Upper lobe of right lung (tissue), 1 donor: ENCODE measurements at places on chromosomes 1 and 21. TPM values are rescaled to one million over a fixed set of nuclear protein-coding genes. Genes with fewer than 3 reads are reported as not detected.

DNA sequence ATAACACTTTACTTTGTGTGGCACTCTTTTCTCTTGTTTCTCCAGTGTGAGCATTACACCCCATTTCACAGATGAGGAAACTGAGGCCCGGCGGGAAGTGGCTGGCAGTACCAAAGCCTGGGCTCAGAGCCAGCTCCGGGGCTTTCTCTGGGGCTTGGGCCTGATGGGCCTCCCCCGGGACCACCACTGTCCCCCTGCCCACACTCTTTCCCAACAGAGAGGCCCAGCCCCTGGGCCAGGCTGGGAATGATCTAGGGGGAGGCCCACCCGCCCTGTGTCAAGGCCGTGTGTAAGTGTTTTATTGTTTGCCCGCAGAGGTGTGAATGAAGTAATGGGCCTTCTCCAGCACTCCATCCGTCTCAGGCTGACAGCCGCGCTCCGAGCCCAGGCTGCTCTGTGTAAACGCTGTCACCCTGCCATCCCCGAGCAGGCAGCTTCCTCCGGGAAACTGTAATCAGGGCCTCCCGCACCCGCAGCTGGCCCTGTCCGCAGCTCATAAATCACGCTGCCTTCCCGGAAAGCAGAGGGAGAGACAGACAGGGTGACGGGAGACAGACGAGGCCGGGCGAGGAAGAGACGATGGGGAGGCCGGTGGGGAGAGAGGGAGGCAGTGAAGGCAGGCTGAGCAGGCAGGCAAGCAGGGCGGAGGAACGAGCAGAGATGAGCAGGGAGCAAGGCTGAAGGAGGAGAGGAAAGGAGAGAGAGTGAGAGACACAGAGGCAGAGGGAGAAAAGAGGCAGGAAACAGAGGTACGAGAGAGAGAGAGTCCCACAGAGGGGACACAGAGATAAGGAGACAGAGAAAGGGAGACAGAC lies 109.7 kb upstream of the ZBTB40 start:
- DNase-seq = no peak

- no peak for DNase-seq
Measured at GRCh38 chr1:101967871-101968270, 28.9 kb downstream of the OLFM3 start.

Gene TLR5
- 22.3 TPM for total RNA-seq

GRCh38 chr1:52636721-52637695 lies 4.0 kb downstream of the SHISAL2A start:
- DNase-seq = no peak

DNA sequence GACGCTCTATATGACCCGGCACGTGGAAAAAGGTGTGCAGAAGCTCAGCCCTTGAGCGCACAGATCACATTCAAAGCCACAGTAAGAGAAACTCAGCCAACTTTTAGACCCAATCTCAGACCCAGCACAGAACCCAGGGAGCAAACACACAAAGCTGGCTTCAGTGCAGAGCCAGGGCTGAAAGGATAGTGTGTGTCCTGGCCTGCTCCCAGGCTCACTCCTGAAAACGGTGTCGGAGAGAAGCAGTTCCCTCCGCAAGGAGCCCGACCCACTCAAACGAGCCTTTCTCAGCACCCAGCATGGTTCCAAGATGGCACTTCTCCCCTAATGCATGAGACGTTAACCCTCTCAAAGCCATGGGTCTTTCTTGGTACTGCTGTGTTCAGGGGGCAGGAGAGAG lies 39.6 kb downstream of the CASZ1 start:
- no peak for DNase-seq

- no peak for DNase-seq
Measured at GRCh38 chr1:160486453-160486852, 36.6 kb downstream of the SLAMF6 start.

Gene KDF1
- 10.5 TPM for total RNA-seq

Gene ACTN2
- 2.8 TPM for total RNA-seq

- DNase-seq = no peak
Measured at GRCh38 chr1:39354572-39354971, 136.9 kb upstream of the BMP8A start.

- DNase-seq = no peak
Measured at GRCh38 chr1:225608014-225608796, 44.7 kb downstream of the ENAH start.

- DNase-seq = no peak
Measured at GRCh38 chr1:40844887-40845878, 17.0 kb downstream of the CITED4 start.

Gene CENPL
- total RNA-seq = 4.3 TPM

GRCh38 chr1:169115891-169116585 lies 9.5 kb downstream of the ATP1B1 start:
- peak; percentile 80 for DNase-seq

Gene ITLN2
- 44.1 TPM for total RNA-seq

GRCh38 chr1:30300669-30301068 lies 422.7 kb downstream of the MATN1 start:
- no peak for DNase-seq

Gene IL23R
- 0.20 TPM for total RNA-seq

DNA sequence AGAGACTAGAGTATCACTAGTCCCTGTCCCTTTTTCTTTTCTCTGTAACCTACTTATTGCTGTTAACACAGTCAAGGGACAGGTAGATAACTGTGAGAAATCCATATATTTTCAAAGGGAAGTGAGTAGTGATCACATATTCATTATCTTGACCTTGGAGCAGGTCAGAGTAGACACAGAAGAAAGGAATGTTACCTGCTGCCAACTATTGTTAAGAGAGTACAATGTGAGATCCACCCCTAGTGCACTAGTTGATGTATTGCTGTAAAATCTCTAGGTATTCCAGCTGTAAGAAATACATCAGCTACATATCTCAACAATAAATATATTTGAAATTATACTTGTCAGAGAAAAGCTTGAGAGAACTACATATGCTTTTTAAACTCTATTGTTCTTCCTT lies 68.7 kb upstream of the ADGRL2 start:
- DNase-seq = no peak

Gene UMODL1
- 0.49 TPM for total RNA-seq

GRCh38 chr1:24149866-24150233 lies 6.9 kb upstream of the IL22RA1 start:
- no peak for DNase-seq

Gene ARHGAP30
- total RNA-seq = 38.0 TPM

- peak; percentile 91 for DNase-seq
Measured at GRCh38 chr1:184805667-184806295, 51.1 kb upstream of the EDEM3 start.

Gene TEDDM1
- not detected for total RNA-seq

DNA sequence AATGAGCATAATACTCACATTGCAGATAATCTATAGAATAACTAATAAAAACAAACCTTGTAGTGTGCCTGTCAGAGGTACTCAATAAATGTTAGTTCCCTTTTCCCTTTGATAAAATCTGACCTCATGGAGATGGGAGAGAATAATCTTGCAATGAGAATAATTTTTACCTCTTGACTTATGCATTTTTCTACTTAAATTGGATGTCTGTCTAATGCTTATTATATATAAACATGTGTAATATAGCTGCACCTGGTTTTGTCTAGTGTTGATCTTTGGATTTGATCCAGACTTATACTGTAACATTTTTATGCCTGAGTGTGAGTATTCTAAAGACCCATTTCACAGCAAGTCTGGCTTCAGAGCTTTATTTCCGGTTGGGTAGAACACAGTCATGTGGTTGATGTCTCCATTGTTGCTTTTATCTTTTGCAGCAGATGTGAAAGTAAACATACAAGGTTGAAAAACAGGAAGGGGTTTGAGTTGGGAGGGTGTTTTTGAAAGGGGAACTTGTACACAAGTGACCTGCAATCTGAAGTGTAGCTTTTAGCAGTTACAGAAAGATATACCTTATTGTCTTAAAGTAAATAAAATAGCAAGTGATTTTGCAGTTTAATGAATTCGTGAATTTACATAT lies 12.4 kb downstream of the EPB41 start:
- no peak for DNase-seq

DNA sequence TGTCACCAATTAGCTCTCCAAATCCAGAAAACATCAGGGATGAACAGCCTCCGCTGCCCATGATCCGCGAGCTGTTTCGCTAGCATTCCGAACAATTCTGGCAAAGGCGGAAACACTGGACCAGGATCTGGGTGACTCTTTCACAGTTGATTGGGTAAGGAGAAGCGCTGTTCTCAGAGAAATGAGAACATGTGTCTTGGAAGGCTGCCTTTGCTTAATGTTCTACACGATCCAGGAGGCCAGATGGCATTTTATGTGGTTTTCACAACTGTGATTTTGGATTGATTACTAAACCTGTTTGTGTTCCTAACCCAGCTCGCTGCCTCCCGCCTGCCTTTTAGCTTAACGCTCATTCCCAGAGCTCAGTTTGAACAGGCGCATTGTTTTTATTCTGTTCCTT lies 144.0 kb downstream of the KIF26B start:
- DNase-seq = no peak

GRCh38 chr1:204349602-204350001 lies 10.1 kb downstream of the PLEKHA6 start:
- DNase-seq = no peak

- DNase-seq = no peak
Measured at GRCh38 chr21:37176716-37177115, 90.4 kb downstream of the VPS26C start.

DNA sequence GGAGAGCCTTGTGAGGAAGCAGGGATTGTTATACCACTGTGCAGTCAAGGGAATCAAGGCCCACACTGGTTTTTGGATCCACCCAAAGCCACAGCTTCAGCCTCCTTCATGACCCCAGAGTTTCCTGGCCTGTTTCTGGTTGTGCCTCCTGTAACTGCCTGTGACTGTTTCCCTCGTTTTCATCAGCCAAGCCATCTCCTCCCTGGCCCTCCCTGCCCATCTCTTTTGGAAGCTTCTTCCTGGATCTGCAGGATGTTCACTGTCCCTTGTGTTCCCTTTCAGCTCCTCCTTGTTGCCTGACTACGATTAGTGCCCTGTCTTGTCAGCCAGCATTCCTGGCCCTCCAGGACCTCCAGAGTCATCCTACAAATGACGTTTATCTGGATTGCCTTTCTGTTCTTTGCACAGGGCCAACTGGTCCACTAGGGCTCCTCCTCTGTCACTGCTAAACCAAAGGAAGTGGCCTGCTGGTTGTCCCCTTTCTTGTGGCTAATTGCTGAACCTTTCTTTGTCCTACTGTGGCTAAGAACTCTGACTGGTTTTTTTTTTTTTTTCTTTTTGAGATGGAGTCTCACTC lies 17.9 kb downstream of the SFT2D2 start:
- DNase-seq = no peak

Gene FCRL2
- total RNA-seq = 0.20 TPM

DNA sequence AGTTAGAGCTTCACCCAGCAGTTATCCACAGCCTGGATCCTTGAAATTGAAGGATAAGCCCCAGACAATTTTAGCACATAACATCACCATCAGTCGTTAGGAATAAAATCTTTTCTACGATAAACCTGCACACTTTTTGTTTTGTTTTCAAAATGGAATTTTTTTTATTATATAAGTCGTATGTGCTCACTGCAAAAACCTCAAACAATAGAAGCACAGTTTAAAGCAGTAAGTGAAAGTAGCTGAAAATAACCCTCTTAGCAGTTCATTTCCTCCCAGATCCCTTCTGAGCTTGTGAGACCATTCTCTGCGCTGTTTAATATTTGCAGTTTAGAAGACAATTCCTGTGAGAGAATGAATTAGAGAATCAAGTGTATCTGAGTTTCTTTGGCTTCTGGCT lies 38.3 kb downstream of the ELK4 start:
- no peak for DNase-seq

Gene PGLYRP4
- total RNA-seq = not detected

Gene LAPTM5
- total RNA-seq = 424 TPM

- DNase-seq = no peak
Measured at GRCh38 chr1:205950826-205951549, 7.7 kb upstream of the SLC26A9 start.

DNA sequence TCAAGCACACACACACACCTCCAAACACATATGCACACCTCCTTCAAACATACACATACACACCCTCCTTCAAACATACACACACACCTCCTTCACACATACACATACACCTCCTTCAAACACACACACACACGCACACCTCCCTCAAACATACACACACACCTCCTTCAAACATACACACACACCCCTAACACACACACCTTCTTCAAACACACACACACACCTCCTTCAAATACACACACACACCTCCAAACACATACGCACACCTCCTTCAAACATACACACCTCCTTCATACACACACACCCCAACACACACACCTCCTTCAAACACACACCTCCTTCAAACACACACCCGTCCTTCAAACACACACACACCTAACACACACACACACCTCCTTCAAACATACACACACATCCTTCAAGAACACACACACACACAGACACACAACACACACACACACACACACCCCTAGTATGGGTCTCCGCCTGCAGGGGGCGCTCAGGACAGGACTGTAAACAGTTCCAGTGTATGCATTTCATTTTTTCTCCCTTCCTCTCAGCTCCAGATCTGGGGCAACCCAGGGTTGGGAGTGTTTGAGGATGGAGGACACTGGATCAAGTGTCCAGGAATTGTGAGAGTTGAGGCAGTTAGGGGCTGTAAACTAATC lies 12.1 kb downstream of the LGR6 start:
- DNase-seq = no peak

DNA sequence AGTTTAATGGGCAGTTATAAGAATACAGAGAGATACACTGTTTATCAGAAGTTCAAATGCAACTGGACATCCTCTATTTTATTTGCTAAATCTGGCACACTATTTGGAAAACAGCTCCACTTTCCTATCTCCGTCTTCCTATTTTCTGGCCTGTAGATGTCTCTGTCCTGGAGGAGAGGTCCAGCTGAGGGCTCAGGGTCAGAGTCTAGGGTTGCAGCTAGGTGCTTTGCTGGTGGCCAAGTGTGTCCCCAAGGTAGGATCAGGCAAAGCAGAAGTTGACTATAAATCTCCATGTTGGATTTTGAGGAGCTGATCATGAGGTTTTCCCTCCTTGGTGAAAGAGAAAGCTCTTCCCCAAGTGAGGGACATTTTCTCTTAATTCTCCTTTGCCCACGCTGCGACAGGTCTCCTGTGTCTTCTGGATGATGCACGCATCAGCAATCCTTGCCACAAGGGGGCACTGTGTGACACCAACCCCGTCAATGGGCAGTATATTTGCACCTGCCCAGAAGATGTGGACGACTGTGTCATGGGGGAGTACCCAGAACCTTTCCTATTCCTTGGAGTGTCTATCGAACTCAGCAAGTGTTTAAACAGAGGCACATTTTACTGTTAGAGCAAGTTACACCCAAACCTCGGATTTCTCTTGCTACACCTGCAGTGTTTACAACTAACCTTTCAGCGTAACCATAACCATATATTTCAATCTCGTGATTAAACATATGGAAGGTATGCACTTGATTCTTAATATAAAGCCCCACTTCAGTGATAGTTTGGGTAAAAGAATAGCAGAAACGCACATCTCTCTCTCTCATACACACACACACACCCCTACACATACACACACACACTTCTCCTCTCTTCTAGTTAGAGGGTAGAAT lies 10.2 kb downstream of the ADAM30 start:
- DNase-seq = peak; percentile 77

Gene NBPF19
- total RNA-seq = 18.0 TPM

Gene LEMD1
- total RNA-seq = 2.1 TPM

Gene HRNR
- total RNA-seq = not detected

DNA sequence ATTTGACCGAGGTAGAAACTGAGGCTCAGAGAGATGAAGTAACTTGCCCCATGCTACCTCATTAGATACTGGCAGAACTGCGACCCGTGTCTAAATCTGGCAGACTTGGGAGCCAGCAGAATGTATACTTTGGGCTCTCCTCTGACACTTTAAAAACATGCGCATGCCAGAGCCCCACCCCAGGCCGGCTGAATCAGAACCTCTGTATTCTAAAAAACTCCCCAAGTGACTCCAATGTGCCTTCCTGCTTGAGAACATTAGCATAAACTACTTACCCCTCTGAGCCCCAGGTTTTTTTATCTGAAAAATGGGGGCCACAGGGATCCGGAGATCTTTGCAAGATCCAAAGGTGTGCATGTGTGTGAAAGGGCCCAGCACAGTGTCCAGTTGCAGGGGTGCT lies 344.7 kb upstream of the USP24 start:
- DNase-seq = no peak
